Naive thymus-derived CD8-positive, alpha-beta T cell (primary cell): ENCODE measurements at places on chromosomes 12 and 14. TPM values are rescaled to one million over a fixed set of nuclear protein-coding genes. Genes with fewer than 3 reads are reported as not detected.

GRCh38 chr12:39813776-39814175, 194.2 kb upstream of the ABCD2 start:
- no peak for DNase-seq

GRCh38 chr12:57797933-57798332, 15.3 kb downstream of the TSFM start:
- no peak for DNase-seq

- DNase-seq, result no peak
These were observed 57.5 kb downstream of the KIF26A start for GRCh38 chr14:104195878-104196277.

- DNase-seq, result no peak
These were observed 292.7 kb downstream of the LRFN5 start for GRCh38 chr14:41899416-41899815.

DNA sequence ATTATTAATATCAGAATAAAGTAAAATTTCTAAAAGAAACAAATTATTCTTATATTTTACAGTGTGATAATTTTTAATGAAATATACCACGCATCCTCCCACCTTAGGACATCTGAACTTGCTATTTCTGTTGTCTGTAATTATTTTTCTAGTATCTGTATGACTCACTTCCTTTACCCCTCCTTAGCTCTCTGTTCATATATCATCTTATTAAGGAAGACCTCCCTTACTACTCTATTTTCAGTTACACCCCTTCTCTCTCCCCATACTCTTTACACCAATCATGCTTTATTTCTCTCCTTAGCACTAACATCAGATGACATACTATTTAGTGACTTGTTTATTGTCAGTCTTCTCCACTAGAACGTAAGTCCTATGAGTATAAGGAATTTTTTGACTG, 34.2 kb upstream of the C12orf50 start:
- DNase-seq, result no peak

- no peak for DNase-seq
These were observed 204.6 kb upstream of the FLRT2 start for GRCh38 chr14:85325134-85326017.

- DNase-seq, result no peak
These were observed 148.6 kb downstream of the CALM1 start for GRCh38 chr14:90545382-90545781.

Gene SERPINA12
- total RNA-seq, result not detected

Gene SPTLC2
- total RNA-seq, result 26.0 TPM

Gene FAM90A1
- total RNA-seq, result not detected

Gene NGB
- not detected for total RNA-seq

Gene TTC8
- total RNA-seq, result 3.7 TPM
